ENCODE measurements at places on chromosomes 4 and X. TPM values are rescaled to one million over a fixed set of nuclear protein-coding genes. Genes with fewer than 3 reads are reported as not detected.

CFAP99 gene
- not detected for total RNA-seq

CXorf49 gene
- total RNA-seq: not detected

MYOZ2 gene
- 466 TPM for total RNA-seq

NSUN7 gene
- total RNA-seq: 0.64 TPM

FGFR3 gene
- total RNA-seq: 3.3 TPM

TASL gene
- total RNA-seq: 0.47 TPM

NOX1 gene
- not detected for total RNA-seq

FMR1NB gene
- total RNA-seq: not detected

CYLC1 gene
- total RNA-seq: not detected

TRO gene
- 1.0 TPM for total RNA-seq

MAPK10 gene
- 5.4 TPM for total RNA-seq

COX7B2 gene
- total RNA-seq: not detected

CT45A1 gene
- total RNA-seq: not detected

MAGEE2 gene
- total RNA-seq: 0.13 TPM

GATA1 gene
- total RNA-seq: not detected

RAI2 gene
- 22.1 TPM for total RNA-seq

POU3F4 gene
- not detected for total RNA-seq

FABP2 gene
- total RNA-seq: not detected

RADX gene
- 2.5 TPM for total RNA-seq

F8 gene
- 27.8 TPM for total RNA-seq

CDS1 gene
- total RNA-seq: 0.80 TPM

P2RY10 gene
- not detected for total RNA-seq

GPR82 gene
- total RNA-seq: 0.16 TPM

SLC7A11 gene
- total RNA-seq: 0.04 TPM

UCP1 gene
- not detected for total RNA-seq

VEGFD gene
- 3.6 TPM for total RNA-seq

CXCL6 gene
- total RNA-seq: not detected

GLRA3 gene
- not detected for total RNA-seq

LNX1 gene
- total RNA-seq: 10.5 TPM

UNC5C gene
- total RNA-seq: 1.7 TPM

SLITRK4 gene
- 1.3 TPM for total RNA-seq

SMIM9 gene
- total RNA-seq: not detected

PIR gene
- total RNA-seq: 17.0 TPM

MAGEA4 gene
- not detected for total RNA-seq

PPBP gene
- 0.55 TPM for total RNA-seq

TRIM60 gene
- not detected for total RNA-seq

SCRG1 gene
- 0.32 TPM for total RNA-seq

SULT1E1 gene
- total RNA-seq: not detected

RGN gene
- total RNA-seq: 17.7 TPM

ARAP2 gene
- total RNA-seq: 7.9 TPM

PABPC4L gene
- total RNA-seq: 0.70 TPM

ASIC5 gene
- not detected for total RNA-seq

OTUD6A gene
- not detected for total RNA-seq

NXF2 gene
- total RNA-seq: not detected

SLC26A1 gene
- not detected for total RNA-seq

MAGED4B gene
- 0.62 TPM for total RNA-seq

VEGFC gene
- 7.9 TPM for total RNA-seq

RPL9 gene
- 576 TPM for total RNA-seq

TEX13B gene
- not detected for total RNA-seq
